CD8-positive, alpha-beta T cell (primary cell): ENCODE measurements at places on chromosomes 12 and 14.

DNA sequence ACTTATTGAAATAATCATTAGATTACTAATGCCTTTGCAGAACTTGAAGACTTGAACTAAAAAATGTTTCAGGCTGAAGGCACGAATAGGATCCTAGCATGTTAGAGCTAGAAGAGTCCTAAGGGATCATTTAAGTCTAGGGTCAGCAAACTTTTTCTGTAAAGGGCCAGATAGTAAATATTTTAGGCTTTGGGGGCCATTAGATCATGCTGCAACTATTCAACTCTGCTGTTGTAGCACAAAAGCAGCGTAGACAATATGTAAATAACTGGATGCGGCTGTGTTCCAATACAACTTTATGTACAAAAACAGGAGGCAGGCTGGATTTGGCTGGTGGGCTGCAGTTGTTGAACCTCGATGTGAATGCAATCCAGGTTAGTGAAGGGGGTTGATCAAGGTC is 221.7 kb downstream of the ATP23 start:
- no peak for DNase-seq

- no peak for DNase-seq
Measured at GRCh38 chr12:93203361-93203760, 174.4 kb upstream of the NUDT4 start.

GRCh38 chr12:113227686-113228391 is 6.6 kb downstream of the TPCN1 start:
- DNase-seq, result no peak

DNA sequence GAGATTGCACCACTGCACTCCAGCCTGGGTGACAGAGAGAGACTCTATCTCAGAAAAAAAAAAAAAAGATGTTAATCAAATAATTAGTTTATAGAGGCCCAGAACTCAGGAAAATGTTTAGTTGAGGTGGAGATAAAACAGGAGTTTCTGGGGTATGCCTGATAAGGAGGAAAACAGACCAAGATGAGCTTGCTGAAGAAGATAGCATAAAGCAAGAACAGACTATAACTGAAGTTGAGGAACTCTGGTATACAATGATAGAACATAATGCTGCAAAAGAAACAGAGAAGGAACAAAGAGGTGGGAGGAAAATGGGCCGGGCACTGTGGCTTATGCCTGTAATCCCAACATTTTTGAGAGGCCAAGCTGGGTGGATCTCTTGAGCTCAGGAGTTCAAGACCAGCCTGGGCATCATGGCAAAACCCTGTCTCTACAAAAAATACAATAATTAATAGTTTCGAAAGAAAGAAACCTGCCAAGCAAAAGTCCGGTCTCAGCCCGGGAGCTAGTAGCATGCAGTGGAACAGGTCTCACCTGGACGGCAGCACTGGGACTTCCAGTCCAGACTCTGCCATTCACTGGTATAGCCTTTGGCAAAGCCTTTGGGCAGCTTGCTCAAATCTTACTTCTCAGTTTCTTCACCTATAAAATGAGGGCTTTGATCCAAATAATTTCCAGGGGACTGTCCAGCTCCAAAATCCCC is 25.4 kb downstream of the SLC35E3 start:
- DNase-seq, result no peak

GRCh38 chr14:81209167-81209836 is 11.5 kb downstream of the GTF2A1 start:
- DNase-seq, result no peak
